ENCODE measurements at places on chromosomes 1 and 21. TPM values are rescaled to one million over a fixed set of nuclear protein-coding genes. Genes with fewer than 3 reads are reported as not detected.

MTMR11 gene
- total RNA-seq = 42.3 TPM

TLCD4 gene
- 17.3 TPM for total RNA-seq

VSIG8 gene
- total RNA-seq = 0.21 TPM

AJAP1 gene
- 0.16 TPM for total RNA-seq

PLXNA2 gene
- total RNA-seq = 33.3 TPM

PAPPA2 gene
- 4.3 TPM for total RNA-seq

DNA sequence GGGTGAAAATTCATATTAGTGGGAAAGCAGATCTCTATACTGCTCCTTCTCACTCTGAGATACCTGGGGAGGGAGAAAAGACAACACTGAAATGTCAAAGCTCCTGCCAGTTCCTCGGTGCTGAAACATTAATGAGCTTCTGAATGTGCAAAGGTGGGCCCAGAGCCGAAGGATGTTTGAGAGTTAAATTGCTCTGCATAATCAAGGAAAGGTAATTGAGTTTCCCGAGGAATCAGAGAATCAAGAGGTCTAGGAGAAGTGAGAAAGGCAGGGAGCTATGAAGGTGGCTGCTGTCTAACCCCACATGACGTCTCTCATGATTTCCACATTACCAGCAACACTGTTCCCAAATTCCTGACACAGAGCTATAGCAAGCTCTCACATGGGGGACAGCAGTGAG, 346.7 kb downstream of the SMYD3 start:
- DNase-seq = no peak

DNA sequence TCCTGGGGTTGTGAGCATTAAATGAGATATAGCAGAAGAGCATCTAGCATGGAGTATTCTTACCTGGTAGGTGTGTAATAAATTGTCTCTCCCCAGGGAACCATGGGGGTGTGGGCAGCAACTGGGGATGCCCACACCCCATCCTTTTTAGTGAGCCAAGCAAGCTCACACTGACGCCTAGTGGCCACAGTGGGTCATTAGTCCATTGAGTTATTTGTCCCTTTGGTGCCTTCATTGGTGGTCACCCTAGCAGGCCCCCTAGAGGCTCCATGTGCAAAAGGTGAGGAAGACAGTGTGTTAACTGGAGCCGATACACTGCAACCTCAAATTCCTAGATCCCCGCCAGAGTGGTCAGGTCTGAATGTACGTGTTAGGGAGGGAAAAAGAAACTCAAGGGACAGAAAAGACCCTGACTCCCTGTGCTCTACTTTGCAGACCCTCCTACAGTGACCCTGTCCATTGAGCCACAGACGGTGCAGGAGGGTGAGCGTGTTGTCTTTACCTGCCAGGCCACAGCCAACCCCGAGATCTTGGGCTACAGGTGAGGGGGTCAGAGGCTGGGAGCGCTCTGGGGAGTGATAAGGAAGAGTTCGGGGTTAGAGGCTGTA, 93.3 kb upstream of the CD1D start:
- DNase-seq = no peak

DNA sequence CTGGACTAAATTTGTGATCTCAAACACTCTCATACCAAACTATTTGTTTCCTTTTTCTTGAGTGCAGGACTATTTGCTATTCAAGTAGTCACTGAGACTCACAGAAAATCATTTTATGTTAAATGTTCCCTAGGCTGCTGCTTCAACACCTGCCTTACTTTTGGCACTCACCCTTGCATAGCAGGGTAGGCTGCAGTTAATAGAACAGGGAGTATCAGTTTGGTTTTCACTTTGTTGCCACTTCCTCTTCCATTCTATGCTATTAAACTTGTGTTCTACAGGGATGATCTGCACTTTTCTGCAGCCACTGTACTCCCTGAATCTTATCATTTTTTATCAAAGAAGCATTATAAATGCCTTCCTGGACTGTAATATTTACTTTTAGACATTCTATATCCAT, 148.7 kb upstream of the PRMT6 start:
- no peak for DNase-seq

DNA sequence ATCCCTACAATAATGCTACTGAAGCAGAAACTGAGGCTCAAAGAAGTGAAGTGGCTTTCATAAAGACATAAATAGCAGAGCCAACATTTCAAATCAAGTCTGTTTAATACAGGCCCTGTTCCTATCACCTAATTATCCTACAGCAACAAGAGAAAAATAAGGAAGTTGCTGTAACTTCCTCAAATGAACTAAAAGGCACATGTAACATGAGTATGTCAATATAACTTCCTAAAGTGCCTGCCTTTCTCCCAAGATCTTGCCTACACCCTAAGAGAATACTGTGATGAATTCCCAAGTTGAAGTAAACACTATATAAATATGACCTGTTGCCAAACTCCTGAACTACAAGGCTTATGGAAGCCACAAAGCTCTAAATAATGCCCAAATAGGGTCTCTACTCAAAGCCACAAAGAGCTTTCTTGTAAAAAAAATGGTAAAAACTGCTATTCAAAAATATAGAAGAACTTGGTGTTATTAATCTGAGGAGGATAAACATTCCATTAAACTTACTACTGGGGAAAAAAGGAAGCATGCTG, 8.6 kb downstream of the BEND5 start:
- no peak for DNase-seq

- DNase-seq = no peak
Observed at GRCh38 chr1:224211206-224211962, 28.3 kb downstream of the DEGS1 start.

DNA sequence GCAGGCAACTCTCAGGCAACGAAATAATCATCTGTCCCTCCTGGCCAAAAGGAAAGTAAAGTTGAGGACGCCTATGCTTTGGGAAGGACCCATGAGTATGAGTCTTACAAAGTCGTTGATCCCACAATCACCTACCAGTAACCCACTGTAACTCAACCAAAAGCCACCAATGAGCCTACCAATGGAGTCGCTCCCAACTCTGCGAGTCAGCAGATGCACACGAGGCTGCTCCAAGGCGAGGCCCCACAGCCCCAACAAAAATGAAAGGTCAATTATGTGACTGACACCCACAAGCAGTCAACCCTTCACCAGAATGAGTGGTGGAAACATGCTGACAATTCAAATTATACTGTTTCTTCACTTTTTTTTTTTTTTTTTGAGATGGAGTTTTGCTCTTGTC, 12.0 kb downstream of the SETD4 start:
- no peak for DNase-seq

DNA sequence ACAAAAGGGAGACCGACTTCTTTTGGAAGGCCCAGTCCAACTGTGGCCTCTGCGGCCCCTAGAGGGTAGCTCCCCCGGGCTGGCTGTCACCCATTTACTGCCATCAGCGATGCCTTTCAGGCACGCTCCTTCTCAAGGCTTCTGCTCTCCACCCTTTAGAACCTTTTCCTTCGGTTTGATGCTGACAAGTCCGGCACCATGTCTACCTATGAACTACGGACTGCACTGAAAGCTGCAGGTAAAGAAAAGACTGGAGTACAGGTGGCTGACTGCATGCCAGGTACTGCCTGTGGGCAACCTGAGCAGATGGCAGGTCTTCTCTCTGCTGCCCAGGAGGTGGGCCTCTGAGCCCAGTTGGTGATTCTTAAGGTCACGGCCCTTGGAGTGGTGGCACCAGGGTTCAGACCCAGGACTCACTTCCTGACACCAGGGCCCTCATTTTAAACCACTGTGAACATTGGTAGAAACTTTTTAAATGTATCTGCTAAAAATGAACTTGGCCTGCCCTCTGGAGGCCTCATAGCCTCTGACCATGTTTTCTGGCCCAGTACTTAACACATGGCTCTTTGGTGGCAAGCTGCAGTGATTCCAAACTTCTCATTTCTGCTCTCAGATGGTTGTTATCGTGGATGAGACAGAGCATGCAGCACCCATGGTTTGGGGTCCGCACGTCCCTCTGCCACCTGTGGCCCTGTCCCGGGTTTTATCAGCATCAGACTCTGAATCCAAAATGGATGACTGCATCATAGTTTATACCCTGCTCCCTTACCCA, 45.7 kb downstream of the CAPN9 start:
- no peak for DNase-seq

DNA sequence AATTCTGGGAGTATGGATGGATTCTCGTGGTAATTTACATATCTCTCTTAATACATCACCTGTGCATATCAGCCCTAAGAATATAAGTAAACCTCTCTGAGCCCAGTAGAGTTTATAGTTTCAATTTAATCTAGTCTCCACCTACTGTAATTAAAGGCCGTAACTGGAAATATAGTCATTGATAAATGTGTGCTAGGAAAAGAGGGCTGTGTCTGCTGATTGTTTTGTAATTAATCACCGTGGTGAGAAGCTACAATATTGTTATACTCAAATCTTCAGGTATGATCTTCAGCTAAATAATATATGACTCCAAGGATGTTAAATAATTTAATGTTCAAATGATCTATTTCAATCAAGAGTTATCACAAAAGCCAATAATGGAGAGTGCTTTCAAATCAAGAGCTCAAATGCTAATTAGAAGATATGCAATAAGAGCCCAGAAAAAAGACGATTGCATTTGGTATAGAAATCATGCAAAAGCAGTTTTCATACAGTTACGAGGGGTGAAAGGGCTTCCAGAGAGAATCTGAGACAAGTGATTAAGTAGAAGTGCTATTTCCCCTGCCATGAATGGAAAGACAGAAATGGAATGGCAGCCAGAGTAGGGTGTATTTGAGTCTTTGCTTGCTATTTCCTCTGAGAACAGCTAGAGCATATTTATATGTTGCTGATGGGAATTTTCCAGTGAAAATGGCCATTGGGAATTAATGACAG, 1134.3 kb downstream of the NCAM2 start:
- no peak for DNase-seq

Data from aorta (tissue), 5 donors.